ENCODE measurements at places on chromosomes 1 and 21.

- no peak for DNase-seq
Measured at GRCh38 chr1:188904201-188904600, 1573.5 kb downstream of the BRINP3 start.

DNA sequence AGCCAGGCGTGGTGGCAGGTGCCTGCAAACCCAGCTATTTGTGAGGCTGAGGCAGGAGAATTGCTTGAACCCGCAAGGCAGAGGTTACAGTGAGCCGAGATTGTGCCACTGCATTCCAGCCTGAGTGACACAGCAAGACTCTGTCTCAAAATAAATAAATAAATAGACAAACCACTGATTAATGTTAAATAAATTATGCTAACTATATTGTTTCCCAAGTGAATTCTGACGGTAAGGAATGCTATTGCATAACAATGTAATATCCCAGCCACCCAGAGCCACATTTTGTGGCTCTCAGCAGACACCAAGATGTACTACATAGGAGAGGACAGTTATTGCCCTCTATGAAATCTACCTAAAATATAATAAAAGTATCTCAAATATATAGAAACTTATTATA lies 55.4 kb downstream of the LPGAT1 start:
- DNase-seq: no peak

DNA sequence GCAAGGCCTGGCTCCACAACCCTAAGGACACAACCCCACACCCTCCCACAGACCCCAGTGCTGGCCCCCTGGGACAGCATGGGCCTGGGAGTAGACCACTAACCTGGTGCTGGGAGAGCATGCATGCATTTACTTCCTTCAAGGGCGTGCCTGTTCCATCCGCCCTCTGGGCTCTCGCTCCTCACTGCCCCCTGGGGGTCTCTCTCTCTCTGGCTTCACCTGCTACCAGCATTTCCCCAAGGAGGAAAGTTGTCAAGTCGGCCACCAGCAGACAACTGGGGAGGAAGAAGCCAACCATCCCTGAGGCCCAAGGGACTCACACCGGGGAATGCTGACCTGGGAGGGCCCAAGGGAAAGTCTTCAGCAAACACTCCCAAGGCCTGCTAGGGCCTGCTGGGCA lies 6.5 kb downstream of the LRP8 start:
- no peak for DNase-seq

DNA sequence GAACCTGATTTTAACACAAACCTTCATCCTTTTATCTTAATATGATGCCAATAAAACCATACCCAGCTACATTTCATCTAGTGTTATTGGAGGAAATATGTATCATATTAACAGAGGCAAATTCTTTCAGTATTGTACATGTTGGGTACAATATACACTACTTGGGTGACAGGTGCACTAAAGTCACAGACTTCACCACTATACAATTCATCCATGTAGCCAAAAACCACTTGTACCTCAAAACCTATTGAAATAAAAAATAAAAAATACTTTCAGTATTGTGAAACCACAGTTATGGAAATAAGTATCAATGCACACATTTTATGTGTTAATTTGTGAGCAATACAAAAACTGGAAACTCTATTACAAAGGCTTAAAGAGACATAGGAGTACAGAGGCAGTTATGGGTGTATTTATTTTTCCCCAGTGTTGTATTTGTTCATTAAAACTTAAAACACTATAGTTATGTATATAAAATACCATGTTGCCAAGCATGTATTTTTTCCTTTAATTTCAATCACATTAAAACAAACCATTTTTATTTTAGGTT lies 25.1 kb upstream of the GPR88 start:
- no peak for DNase-seq

DNA sequence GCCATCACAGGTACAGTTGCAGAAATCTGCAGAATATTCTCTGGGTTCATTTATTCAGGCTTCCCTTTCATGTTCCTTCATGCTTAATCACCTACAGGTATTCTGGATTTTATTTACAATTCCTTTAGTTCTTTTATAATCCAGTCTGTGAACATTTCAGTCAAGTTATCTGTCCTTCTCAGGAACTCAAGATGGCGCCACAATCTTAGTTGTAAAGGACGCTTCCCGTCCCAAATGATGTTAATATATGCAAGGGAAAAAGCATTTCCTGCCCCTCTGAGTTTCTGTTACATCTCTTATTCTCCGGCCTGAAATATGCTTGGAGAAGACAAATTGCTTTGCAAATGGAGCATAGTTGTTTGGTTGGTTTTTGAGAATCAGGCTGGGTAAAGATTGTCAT lies 19.3 kb downstream of the F3 start:
- peak; percentile 49 for DNase-seq

- DNase-seq: no peak
Measured at GRCh38 chr1:21537511-21537931, 28.3 kb downstream of the ALPL start.

DNA sequence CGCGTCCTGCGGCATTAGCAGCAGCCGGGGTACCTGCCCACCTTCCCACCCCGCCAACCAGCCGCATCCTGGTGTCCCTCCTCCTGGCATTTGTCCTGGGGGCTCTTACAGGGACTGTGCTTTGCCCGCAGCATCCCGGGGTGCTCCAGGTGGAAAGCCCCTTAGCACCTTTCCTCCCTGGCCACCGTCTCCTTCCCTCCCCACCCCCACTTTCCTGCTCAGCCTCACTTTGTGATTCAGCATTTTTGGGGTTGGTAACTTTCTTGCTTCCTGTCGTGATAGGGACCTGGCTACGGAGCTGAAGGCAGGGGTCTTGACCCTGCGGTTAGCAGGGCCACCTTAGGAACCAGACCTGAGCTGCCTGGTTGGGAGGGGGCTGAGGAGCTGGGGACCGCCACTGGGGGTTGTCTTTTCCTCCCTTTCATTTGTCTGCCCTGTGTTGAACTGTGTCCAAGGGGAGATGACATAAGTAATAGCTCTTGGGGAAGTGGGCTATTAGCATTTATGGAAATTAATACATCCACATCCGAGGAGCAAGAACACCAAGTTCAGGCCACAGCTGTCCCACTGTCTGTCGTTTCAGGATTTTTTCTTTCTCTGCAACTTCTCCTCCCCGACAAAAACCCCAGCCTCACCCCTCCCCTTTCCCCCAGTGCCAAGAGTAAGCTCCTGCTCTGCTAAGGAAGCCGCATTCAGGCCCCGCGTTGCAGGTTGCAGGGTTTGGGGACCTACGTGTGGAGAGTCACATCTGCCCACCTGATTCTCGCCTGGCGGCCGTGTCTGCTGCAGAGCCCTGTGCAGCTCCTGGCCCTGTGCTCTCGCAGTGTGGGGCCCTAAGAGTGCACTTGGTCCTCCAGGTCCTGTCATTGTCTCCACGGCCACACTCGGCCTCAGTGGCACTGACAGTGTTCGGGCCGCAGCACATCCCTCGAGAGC lies 1.6 kb upstream of the NPHP4 start:
- DNase-seq: peak; percentile 25

GRCh38 chr1:183416850-183417771 lies 1.1 kb downstream of the NMNAT2 start:
- DNase-seq: peak; percentile 87

DNA sequence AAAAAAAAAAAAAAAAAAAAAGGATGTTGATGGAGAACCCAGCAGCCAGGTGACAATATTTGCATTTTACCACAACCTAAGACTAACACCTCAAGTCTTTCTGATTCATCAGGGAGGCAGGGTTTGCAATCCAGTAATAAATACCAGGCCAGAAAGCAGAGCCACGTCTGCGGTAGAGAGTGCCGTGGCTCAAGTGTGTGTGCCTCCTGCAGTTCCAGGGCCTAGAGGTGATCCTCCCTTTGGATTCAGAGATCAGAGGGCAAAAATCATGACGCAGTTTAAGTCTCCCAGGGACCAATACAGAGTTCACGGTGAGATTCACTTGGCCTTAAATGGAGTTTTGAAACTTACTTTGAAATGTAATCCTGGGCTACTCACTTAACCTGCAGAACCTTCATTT lies 34.9 kb downstream of the TMCO4 start:
- no peak for DNase-seq

GRCh38 chr1:232922485-232922884 lies 27.9 kb upstream of the NTPCR start:
- no peak for DNase-seq

- DNase-seq: no peak
Measured at GRCh38 chr1:188027613-188028012, 1198.9 kb downstream of the PLA2G4A start.

- DNase-seq: no peak
Measured at GRCh38 chr1:42993502-42994136, 35.0 kb upstream of the SLC2A1 start.

DNA sequence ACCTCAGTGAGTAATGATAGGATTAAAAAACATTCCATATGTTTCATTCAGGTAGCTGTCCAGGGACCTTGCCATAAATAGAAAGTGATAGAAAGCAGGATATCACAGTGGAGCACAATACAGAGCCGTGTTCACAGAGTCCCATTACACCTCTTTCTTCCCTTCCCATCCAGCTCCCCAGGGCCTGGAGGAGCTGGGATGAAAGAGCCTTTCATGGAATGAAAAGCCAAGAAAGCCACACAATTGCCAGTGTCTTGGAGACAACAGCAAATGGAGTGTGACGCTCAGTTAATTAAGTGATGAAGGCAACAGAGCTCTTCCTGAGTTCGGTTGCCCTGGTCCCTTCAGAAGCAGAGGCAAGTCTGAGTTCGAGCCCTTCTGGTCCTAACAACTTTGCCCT lies 387.3 kb upstream of the PLXNA2 start:
- DNase-seq: no peak

DNA sequence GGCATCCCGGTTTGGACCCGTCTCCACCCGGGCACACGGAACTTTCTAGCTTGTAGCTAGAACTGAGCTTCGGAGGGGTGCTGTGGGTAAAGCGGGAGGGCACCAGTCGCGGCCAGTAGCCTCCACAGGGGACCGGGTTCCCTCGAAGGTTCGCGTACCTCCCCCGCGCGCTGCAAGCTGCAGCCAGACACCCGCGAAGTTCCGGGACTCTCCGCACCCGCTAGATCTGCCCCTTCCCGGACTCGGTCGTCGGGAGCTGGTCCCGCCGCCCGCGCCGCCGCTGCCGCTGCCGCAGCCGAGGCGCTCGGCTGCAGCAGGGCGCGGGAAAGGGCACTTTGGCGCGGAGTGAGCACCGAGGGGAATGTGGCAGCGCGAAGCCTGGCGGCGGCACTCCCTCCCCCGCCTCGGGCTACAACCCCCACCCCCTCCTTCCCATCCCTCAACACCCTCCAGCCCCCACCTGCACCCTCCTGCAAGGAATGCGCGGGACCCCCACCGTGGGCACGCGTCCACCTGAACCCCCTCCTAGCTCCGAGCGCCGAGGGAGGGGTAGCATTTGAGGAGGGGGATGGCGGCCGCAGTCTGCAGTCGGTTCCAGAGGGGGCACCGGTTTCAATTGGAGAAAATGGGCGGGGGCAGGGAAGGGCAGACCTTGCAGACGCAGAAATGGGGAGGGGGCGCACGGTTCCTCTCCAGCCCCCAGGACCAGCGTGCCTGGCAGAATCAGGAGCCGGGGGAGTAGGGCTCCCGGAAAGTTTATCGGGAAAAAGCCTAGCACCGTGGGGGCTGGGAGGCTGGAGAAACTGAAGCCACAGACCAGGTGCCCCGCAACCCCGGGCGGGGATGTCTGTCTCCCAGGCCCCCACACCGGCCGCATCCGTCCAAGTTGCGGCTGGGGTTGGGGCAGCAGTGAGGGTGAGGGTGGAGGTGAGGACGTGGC lies 968 bp downstream of the CSMD2 start:
- DNase-seq: no peak

GRCh38 chr1:19892628-19893168 lies 10.5 kb downstream of the OTUD3 start:
- no peak for DNase-seq

DNA sequence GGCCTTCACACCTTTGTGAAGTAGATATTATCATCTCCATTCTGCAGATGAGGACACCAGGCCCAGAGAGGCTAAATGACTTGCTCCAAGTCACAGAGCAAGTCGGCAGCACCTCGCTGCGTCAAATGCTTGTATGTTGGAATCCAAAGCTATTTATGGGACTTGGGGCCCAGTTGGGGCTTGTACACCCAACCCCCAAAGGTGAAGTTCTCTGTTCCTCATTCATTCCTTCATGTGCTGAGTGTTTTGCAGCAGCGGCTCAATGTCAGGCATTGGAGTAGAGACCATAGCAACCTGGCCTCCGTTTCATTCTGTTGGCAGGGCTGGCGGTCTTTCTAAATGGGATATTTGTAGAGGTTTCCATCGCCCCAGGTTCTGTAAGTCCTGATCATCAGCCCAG lies 113.4 kb upstream of the SLC25A33 start:
- DNase-seq: no peak

GRCh38 chr1:56396581-56396980 lies 182.8 kb downstream of the PLPP3 start:
- DNase-seq: no peak

DNA sequence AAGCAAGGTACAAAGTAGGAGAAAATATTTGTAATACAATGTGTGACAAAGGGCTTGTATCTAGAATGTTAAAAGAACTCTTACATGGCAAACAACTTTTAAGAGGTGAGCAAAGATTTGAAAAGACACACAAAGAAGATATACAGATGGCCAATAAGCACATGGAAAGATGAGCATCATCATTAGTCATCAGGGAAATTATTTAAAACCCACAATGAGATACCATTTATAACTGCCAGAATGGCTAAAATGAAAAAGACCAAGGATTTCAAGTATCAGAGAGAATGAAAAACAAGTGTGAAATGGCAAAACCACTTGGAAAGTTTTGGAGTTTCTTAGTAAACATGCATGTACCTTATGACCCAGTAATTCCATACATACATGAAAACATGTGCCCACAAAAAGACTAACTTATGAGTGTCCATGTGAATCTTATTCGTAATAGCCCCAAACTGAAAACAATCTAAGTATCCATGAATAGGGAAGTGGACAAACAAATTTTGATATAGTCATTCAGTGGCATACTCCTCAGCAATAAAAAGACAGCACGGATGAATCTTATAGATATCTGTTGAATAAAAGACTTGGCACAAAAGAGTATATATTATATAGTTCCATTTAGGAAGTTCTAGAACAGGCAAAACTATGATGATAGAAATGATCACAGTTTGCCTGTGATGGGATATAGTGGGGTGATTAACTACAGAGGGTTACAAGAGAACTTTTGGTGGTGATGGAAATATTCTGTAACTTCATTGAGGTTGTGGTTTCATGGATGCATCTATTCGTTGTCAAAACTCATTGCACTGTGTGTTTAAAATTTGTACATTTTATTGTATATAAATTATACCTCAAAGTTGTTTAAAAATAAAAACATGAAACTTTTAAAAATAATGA lies 82.0 kb downstream of the DISP1 start:
- DNase-seq: no peak

DNA sequence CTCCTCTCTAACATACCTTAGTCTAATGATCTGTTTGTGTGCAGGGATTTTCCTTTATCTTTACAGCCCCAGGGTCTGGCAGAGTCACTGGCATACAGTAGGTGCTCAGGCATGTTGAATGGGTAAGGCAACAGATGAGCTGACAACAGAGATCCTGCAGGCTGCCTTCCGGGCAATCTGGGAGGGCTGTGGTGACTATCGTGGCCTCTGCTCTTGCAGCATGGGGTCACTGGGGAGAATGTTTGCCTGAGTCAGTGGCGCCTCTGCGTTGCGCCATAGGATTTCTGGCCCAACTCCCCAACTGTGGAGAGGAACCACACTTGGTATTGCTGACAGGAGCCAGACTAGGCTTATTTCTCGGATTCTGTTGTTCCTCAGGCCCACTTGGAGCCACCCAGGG lies 93.8 kb downstream of the LAMC2 start:
- no peak for DNase-seq
